ENCODE measurements at places on chromosomes 12 and 14.

DNA sequence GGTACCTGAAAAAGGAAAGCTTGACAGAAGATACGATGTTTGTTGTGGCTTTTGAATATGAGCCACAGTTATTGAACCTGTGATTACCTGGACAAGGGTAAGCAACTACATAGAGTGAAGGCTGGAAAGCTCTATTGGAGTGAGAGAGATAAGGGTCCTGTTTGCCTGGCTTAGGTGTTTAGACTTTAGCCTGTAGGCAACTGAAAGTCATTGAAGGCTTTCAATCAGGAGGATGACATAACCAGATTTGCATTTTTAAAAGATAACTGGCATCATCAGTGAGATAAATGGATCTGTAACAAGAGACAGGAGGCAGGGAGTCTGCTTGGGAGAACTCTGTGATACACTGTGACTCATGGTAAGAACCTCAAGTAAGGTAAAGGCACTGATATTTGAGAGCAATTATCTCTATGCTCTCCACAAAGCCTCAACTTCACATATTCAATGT, 128.9 kb upstream of the SOX5 start:
- DNase-seq = no peak

DNA sequence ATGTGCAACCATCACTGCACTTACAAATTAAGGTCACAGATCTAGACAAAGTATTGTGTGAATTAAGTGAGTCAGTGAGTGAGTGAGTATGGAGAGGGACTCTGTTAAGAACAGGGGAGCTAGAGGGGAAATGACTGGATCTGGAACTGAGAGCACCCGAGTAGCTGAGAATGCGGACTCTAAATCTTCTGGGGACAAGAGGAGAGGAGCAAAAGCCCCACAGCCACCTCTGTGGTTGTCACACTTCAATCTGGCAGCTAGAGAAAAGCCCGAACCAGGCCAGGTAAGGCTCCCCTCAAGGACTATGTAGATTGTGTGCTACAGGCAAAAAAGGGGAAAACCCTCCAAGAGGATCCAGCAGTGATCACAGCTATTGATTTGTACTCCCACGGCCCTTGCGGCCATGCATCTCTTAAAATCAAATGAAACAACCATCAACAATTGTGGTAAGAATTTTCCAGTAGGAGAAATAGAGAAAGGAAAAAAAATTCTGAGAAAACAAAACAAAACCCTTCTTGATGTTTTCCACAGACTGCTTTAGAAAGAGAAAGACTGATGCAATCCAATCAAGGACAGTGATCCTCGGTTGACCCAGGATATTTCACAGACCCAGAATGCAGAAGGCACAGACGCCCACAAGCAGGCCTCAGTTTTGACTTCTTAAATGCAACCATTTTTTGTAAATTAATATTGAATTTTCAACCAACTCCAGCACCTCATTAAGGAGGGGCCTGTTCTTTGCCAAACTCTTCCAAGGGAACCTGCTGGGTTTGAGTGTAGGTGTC, 109.6 kb downstream of the SLC38A6 start:
- DNase-seq = no peak

DNA sequence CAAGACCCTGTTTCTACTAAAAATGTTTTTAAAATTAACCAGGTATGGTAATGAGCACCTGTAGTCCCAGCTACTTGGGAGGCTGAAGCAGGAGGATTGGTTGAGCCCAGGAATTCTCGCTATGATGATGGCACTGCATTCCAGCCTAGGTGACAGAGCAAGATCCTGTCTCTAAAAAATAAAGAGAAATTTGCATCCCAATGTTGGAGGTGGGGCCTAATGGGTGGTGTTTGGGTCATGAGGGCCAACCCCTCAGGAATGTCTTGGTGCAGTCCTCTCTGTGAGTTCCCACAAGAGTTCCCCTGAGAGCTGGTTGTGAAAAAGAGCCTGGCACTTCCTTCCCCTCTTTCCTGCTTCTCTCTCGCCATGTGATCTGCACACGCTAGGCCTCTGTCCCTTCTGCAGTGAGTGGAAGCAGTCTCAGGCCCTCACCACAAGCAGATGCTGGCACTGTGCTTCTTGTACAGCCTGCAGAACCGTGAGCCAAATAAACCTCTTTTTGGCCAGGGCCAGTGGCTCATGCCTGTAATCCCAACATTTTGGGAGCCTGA, 11.3 kb downstream of the ACOT6 start:
- no peak for DNase-seq

DNA sequence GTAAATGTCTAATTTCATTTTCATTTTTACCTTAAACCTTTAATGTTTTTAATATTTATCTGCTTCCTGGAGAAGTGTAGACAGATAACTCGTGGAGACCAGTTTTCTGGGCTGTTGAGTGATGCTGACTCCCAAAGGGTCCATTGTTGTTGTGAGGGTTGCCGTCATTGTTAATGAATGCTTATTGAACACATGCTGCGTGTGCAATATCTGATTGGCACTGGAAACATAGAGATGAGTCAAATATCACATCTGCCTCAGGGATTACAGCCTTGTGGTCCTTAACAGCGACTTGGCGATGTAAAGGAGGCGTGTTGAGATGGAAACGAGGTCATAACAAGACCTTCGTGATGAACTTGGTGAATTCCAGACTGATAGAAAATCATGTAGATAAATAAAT, 85.9 kb downstream of the FBXW8 start:
- no peak for DNase-seq

GRCh38 chr14:25696176-25696575, 646.2 kb upstream of the STXBP6 start:
- DNase-seq = no peak

DNA sequence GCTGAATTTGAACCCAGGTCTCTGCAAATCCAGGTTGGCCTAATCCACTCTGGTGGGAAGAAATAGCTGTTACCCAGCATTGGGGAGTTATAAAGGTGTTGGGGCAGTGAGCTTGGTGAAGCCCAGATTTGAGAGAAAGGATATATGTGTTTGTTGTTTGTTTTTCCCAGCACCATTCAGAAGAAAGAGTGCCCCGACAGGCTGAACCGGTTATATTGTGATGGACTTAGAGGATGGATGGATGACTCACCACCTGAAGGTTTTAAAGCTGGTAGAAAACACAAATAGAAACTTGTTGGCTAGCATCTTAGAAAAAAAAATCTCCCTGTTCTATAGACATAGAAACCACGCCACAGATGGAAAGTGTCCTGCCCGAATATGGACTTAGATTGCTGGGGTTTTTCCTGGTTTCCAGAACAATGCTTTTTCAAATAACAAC, 404.6 kb downstream of the MED13L start:
- no peak for DNase-seq

DNA sequence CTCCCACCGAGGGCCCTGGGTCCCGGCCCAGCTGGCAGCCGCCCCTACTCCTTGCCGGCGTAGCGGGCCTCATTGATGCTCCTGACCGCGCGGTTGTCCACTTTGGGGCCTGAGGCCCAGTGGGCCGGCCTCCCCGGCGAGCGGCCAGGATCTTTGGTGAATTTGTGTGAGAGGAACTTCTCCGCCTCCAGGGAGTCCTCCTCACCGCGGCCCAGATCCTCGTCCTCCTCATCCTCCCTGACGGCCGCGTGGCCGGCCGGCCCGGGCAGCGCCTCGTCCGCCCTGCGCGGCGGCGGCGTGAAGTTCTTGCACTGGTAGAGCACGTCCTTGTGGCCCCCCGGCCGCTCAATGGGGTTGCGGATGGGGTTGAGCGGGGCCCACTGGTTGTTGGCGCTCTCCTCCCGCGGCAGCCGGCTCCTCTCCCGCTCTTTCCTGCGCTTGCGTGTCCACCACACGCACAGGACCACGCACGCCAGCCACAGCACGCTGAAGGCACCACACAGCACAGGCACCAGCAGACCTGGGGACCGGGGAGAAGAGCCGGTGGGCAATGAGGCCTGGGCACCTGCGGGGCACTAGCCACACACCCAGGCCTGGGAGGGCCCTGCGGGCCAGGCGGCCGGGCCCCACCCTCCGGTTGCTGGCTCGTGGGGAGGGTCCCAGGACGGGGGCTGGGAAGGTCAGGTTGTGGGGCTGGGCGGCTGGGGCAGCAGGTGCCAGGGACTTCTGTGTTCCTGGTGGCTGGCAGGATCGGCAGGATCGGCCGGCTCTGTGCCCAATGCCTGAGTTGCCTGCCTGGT, 25.7 kb downstream of the JAG2 start:
- DNase-seq = no peak

GRCh38 chr14:95469134-95469481, 47.3 kb downstream of the SYNE3 start:
- no peak for DNase-seq

DNA sequence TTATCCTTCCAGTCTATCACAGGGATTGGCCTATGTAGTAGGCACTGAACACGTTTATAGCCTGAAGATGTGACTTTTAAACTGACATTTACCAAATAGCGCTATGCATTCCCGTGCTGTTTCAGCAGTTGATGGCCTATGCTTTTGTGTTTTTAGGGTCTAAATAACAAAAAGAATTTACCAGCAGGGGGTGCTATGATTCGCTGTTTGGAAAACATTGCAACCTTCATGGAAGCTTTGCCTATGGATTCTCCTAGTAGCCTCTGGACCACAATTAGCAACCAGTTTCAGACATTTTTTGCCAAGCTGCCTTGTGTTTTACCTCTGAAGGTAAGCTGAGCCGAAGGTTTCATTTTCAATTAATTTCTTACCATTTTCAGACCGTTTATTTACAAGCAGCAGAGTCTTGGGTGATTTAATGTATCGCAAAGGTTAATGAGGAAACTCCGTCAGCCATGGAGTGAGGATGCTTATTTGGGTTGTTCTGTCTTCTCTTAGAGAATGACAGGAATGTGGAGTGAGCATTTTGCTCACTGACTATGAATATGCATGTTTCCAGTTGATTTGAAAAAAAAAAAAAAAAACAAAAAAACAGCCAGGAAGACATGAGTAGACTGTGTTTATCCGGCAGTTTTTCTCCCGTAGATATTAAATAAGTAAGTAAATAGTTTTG, 133.1 kb downstream of the PRIMA1 start:
- DNase-seq = no peak

GRCh38 chr14:85300107-85300506, 229.8 kb upstream of the FLRT2 start:
- DNase-seq = no peak

GRCh38 chr12:39587225-39587624, 32.4 kb downstream of the ABCD2 start:
- DNase-seq = no peak
